Stimulated activated CD4-positive, alpha-beta T cell treated with anti-CD3 and anti-CD28 coated beads, TNF-alpha, amount 100 ng/mL, for 48 hours (primary cell): ENCODE measurements at places on chromosomes 1 and 21.

DNA sequence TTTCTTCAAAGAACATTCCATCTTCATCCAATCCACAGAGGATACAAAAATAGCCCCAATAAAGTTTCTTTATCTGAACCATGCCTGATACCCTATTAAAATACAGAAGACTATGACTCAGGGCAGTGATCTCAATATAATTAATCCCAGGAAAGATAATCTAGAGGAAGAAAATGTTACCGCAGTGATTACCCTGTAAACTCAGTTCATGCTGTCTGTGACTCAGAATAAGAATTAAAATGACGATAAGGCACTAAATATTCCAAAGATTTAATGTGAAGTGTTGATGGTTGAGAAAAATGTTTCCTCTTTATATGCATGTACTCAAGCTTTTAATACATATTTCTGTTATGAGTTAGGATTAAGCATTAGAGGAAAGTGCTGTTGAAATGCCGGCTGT is 88.6 kb upstream of the LYPLAL1 start:
- no peak for DNase-seq

DNA sequence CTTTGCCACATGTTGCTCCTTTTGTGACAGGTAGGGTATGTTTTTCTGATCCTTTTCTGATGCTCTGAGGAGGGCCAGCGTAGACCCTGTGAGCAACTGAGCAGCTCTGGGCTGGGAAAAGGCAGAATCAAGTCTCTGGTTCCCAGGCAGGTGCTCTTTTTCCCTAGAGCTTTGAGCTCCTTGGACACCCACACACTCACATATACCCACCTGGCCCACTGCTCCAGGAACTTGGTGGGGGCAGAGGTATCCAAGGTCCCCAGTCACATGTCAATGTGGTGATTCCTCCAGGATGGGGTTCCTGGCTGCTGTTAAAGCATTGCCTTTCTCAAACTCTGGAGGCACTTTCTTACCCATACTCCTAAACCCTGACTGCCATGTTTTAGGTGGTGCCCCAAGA is 5.4 kb downstream of the CD2 start:
- DNase-seq: no peak

DNA sequence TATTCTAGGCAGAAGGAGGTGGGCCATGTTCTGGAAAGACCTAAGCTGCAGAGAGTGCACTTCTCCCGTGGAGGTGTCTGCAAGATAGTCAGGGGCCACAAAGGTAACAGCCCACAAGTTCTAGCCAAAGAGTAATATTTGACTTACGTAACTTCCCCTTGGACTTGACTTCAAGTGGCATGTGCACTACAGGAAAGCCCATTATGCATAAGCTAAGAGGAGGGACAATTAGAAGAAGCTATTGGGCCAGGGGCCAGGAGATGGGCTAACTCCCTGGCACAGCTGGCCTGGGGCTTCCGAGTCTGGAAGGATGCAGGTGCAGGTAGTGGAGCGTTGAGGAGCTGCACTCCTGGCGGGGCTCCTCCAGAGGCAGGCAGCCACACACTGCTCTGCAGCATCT is 58.3 kb downstream of the ERG start:
- DNase-seq: no peak

- no peak for DNase-seq
These were observed 82.2 kb upstream of the GUCA2B start for GRCh38 chr1:42070996-42071395.

DNA sequence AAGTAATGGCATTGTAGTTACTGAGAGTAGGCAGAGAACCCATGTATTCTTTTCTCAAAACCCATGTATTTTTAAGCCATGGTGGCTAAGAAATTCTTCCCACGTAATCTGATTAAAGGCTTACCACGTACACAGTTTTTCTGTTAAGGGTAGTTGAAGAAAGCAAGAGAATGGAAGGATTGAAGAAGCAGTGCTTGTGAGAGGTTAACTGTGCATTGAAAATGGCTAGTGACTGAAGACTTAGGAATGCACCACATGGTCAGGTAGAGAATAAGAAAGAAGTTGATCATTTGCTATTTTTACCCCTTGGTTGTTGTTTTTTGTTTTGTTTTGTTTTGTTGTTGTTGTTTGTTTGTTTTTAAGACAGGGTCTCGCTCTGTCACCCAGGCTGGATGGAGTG is 178.9 kb upstream of the SNX7 start:
- DNase-seq: no peak

- DNase-seq: no peak
These were observed 3.2 kb downstream of the NR0B2 start for GRCh38 chr1:26910343-26911160.

- DNase-seq: no peak
These were observed 55.9 kb upstream of the SPOCD1 start for GRCh38 chr1:31871703-31872102.
